ENCODE measurements at places on chromosomes 13 and 19.

DNA sequence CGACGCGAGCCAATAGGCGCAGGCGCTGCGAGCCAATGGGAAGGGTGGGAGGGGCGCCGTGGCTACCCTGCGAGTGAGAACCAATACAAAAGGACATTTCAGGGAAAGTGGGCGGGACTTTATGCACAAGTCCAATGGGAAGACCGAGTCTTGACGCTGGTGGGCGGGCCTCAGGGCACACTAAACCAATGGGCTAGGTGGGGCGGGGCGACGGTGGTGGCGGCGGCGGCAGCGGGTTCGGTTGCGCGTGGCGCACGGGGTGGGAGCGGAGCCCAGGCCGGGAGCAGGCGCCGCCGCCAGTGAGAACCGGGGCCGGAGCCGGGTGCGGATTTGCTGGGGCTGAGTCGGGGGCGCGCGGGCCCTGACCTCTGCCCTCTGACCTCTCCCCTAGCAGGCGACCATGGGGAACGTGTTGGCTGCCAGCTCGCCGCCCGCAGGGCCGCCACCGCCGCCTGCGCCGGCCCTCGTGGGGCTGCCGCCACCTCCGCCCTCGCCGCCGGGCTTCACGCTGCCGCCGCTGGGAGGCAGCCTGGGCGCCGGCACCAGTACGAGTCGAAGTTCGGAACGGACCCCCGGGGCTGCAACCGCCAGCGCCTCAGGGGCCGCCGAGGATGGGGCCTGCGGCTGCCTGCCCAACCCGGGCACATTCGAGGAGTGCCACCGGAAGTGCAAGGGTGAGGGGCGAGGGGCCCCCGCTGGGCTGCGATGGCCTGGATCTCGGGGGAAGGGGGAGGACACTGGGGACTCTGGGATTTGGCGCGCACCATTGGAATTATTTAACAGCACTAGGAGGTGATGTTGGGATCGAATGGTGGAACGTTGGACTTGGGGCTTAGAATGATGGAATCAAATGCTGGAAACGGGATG is at the start of gene TOMM40:
Gene TOMM40 (plus strand): TSS at position 239 of the 867 bp plus-strand sequence. CDS start 162 bp downstream, at position 401.
- no peak for DNase-seq

DNA sequence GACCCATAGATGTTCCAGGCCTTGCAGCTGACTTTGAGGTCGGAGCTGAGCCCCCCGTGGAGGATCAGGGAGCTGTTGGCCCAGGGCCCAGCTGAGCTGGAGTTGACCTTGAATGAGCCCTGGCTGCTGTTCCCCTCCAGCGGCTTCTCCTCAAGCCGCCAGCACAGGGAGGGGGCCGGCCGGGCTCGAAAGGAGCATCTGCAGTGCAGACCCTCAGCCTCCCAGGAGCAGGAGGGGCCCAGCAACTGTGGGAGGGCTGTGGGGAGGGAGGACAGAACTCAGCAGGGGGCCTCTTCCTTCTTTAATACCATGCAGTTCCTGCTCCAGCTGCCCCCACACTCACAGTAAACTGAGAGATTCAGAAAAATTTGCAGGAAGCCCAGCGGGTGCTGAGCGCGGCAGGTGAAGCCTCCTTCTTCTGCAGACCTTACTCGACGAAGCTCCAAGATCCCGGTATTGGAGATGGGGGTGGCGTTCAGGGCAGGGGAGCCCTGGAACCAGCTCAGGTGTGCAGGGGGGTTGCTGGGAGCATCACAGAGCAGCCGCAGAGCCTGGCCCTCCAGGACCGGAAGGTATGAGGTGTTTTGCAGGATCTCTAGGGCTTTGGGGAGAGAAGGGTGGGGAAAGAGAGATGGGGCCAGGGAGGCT is 2.6 kb downstream of the SIGLEC5 start:
- DNase-seq: no peak

- DNase-seq: no peak
Observed at GRCh38 chr13:39729156-39729555, 73.7 kb downstream of the COG6 start.

DNA sequence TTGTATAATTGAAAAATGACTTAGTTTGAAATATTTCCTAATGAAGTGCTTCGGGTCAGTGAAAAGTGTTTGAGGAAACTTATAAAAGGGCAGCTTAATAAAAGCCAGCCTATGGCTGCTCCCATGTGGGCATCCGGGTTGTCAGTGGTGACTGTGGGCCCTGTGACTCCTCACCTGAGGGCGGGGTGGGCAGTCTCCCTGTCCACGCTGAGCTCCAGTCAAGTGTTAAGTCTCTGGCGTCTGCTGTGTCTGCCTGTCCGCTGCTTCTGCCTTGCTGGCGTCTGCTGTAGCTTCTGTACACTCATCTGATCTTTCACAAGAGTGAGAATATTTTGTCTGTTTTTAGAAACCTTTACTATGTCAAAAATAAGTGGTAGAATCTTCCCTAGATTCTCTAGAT is 7.1 kb downstream of the LAMP1 start:
- no peak for DNase-seq

DNA sequence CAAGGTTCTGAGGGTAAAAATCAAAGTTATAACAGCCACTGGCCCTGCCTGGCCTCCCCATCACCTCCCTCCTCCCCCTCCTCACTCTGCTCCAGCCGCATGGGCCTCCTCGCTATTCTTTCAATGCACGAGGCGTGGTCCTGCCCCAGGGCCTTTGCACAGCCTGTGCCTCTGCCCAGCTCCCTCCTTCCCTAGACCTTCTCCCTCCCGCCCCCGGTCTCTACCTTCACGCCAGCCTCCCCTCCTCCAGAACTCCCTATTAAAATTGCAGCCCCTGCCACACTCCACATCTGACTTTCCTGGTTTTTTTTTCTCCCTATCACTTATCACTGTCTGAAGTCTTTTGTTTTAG is 3.3 kb downstream of the RAX2 start:
- DNase-seq: no peak

DNA sequence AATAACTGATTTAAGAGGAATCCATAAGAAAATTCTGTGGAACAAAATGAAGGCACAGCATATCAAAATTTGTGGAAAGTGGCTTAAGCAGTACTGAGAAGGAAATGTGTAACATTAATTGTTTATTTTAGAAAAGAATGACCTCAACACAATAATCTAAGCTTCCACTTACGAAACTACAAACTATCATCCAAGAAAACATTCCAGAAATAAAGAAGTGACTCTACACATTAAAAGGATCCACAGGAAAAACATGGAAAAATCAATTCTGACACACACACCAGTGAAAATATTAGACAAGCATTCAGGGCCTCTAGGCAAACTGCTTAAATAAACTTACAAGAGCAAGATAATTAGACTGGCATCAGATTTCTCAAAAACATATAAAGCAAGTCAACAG is 14.0 kb downstream of the EXOSC8 start:
- no peak for DNase-seq

DNA sequence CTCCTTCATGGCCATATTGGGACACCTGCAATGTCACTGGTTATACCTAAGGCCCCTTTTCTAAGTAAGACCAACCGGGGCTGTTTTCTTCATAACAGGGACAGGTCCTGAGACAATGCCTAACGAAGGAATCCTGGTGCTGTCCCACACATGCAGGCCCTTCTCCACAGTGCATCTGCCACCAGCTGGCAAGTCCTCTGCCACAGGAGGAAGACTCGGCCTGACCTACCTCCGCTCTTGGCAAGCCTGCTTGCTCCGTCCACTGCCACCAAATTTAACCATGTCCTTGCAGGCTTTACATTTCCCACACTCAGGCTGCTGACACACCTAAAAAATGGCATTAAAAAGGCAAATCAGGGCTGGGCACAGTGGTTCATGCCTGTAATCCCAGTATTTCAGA is 31.8 kb upstream of the EIF3G start:
- DNase-seq: no peak

DNA sequence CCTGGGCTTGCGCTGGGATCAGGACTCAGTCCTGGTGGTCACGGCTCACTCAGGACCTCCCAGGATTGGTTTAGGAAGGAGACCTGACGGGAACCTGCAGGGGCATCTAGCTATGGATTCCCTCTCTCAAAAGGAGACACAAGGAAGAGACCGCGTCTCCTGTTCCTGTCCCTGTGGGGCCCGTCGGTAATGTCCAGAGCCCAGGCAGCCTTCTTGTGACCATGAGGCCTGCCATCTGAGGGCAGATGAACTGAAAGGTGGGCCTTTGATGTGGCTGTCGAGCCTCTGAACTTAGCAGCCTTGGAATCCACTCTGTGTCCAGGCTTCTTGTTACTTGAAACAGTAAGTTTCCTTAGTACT is 31.5 kb upstream of the MIER2 start:
- no peak for DNase-seq

- DNase-seq: no peak
Observed at GRCh38 chr19:5822181-5822844, 17.2 kb downstream of the FUT6 start.

DNA sequence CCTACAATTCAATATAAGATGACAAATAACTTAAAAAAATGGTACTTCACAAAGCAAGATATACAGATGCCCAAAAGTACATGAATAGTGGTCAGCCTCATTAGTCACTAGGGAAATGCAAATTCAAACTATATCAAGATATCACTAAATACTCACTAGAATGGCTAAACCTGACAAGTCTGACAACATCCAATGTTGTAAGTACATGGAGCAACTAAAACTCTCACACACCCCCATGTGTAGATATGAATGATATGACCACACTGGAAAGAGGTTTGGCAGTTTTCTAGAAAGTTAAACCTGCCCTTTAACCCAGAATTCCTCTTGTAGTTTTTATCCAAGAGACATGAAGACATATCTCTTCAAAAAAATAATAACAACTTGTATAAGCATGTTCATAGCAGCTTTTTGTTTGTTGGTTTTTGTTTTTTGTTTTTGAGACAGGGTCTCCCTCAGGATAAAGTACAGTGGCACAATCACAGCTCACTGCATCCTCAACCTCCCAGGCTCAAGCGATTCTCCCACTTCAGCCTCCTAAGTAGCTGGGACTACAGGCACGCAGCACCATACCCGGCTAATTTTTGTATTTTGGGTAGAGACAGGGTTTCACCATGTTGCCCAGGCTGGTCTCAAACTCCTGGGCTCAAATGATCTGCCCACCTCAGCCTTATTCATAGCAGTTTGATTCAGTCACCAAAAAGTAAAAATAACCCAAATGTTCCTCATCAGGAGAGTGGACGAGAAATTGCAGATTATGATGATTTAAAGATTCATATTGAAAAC is 55.1 kb downstream of the RFX2 start:
- no peak for DNase-seq

GRCh38 chr13:93925990-93926389 is 553.5 kb downstream of the DCT start:
- no peak for DNase-seq

DNA sequence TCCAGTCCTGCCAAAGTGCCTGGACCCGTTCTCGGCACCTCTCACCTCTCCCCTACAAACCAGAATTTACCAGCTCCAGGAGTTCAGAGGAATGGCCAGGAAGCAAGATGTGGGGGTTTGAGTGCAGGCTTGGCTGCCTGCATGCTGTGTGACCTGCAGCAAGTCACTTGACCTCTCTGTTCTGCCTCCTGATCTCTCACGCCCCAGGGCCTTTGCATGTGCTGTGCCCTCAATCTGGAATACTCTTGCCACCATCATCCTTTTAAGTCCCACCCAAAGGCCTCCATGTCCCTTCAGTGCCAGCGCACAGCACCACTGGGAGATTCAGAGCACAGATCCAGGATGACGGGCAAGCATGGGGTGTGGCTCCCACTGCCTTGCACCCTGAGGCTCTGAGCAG is 43.4 kb downstream of the MYO9B start:
- DNase-seq: no peak

GRCh38 chr13:85603735-85604134 is 195.5 kb downstream of the SLITRK6 start:
- no peak for DNase-seq

DNA sequence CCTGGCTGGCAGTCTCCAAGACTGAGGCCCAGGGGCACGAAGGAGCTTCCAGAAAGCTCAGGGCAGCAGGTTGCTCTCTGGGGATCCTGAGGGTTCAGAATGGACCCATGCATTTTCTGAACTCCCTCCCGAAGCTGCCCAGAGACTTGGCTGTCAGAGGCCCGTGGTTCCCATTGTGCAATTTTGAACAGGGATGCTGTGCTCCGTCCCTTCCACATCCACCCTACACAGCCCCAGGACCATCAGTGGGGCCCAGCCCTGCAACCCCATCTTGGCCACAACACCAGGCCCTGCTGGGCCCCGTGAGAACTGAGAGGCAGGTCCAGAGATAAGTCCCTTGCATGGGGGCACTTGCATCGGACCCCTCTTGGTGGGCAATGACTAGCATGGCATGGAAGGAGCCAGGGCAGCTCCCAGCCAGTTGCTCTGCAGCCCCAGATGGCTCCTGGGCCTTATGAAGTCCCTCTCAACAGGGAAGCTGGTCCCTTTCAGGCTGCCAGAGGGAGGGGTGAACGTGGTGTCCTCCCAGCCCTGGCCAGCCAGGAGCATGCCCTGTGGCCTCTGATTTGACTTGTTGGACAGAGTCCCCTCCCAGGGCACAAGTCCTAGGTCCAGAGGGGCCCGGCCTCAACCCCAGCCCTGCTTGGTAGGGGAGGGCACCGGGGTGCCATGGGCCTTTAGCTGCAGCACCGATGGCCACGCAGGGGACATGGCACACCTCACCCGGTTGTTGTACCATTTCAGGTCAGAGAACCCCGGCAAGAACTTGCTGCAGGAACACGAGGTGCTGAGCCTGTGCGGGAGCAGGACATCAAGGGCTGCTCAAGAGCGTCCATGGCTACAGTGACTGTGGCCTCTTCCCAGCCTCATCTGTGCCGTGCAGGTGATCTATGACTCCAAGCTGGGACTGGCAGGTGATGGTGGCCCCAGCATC is 17.3 kb upstream of the ZNF14 start:
- DNase-seq: peak; percentile 7

- no peak for DNase-seq
Observed at GRCh38 chr13:36480726-36481427, 48.6 kb downstream of the CCNA1 start.

- DNase-seq: no peak
Observed at GRCh38 chr13:50152224-50152623, 137.0 kb downstream of the KCNRG start.

DNA sequence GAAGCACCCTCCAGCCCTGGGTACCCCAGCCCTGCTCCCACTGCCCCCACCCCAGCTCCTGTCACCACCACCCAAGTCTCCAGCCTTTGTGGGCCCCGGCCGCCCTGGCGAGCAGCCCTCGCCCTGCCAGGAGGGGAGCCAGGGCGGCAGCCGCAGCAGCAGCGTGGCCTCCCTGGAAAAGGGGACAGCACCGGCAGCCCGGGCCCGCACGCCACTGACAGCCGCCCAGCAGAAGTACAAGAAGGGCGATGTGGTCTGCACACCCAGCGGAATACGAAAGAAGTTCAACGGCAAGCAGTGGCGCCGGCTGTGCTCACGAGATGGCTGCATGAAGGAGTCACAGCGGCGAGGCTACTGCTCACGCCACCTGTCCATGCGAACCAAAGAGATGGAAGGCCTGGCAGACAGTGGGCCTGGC is 3.9 kb downstream of the CIC start:
- DNase-seq: no peak

DNA sequence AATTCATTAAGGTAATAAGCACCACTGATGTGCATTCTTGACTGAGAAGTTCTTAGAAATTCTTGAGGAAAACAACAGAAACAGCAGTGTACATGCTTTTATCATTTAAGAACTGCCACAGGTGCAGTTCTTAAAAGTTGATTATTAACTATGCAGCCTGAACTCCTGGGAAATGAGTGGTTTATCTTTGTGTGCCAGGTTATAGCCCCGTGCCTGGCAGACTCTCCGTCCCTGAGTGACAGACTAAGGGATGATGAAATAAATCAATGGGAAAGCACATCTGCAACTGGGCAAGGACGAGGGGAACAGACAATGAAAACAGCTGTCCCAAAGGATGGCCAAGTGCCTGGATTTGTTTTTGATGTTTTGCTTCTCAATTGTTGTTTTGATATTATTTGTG is 84.4 kb upstream of the SPATA13 start:
- DNase-seq: no peak

GRCh38 chr13:113785051-113786010 is 26.3 kb downstream of the TMEM255B start:
- peak; percentile 56 for DNase-seq

GRCh38 chr13:59635589-59635988 is 528.1 kb downstream of the DIAPH3 start:
- no peak for DNase-seq
